ENCODE measurements at places on chromosomes 6 and 20.

DNA sequence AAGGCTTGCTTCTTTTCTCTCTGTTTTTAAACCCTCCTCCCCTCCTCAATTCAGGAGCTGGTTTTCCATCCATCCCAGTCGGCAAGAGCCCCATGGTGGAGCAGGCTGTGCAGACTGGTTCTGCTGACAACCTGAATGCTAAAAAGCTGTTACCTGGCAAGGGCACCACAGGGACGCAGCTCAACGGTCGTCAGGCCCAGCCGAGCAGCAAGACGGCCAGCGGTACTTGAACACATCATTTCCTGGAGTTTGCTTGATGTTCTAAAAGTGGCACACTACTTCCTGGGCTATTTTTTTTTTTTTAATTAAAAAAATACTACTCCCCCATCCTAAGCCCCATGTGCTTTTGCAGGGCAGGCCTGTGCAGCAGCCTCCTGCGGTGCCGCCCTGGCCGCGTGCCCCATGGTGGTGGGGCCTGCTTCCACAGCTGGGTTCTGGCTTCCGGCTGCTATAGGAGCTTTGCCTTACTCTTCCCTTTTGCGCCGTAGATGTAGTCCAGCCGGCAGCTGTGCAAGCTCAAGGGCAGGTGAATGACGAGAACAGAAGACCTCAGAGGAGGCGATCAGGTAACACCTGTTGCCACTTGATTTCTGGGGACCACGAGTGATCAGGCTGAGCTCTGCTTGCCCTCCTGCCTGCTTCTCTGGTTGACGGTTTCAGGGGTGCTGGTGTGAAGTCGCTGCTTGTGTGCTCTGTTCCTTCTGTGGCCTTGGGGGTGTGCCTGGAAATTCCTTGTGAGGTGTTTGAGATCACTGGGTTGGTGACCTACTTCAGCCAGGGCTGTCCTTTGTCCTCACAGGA is 7.7 kb downstream of the LSM14B start:
- DNase-seq = no peak

- DNase-seq = no peak
Measured at GRCh38 chr6:166318227-166318626, 10.0 kb upstream of the PRR18 start.

GRCh38 chr20:34022151-34022838 is 28.6 kb downstream of the RALY start:
- peak; percentile 48 for DNase-seq

DNA sequence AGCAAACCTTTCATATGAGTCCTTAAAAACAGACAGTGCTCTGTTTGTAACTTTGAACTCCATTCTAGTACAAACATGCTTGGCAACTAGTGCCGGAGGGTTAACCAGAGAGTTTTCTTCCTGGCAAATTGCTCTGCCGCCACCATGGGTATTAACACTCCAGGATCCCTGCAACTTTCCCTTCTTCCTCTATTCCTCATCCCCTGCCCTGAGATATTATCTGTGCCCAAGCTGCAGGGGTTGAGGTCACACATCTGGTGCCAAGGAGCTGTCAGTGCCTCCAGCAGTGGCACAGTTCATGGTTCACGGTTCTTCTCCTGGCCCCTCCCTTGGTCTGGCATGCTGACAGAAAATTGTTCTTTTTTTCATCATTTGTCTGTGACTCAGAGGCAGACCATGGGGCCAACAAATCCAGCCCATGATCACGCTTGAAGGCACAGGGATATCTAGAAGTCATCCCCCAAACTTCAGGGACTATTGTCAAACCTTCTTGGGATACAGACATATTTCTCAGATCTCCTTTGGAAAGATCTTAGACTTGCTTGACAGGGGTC is 77.5 kb downstream of the ATXN1 start:
- no peak for DNase-seq

- no peak for DNase-seq
Measured at GRCh38 chr6:27728442-27728841, 183.8 kb downstream of the OR2B2 start.

GRCh38 chr6:138782243-138782642 is 8.7 kb downstream of the CCDC28A start:
- DNase-seq = no peak

DNA sequence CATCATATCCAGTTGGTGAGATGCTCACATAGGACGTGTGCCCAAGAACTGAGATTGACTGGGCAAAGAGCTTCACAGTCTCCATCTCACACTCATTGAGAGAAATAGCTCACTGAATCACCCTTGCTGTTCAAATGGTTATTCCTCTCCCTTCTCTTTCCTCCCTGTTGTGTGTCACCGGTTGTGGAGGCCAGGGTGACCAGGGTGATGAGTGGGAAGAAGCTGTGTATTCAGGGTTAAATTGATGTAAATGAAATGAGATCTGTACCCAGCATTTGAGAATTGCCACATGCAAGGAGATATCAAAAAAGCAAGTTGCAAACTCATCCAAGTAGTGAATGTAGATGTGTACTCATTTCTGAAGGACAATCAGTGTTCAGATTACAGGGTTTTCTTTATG is 36.6 kb upstream of the VAPB start:
- DNase-seq = no peak

- DNase-seq = no peak
Measured at GRCh38 chr20:42544926-42545325, 644.8 kb downstream of the PTPRT start.

DNA sequence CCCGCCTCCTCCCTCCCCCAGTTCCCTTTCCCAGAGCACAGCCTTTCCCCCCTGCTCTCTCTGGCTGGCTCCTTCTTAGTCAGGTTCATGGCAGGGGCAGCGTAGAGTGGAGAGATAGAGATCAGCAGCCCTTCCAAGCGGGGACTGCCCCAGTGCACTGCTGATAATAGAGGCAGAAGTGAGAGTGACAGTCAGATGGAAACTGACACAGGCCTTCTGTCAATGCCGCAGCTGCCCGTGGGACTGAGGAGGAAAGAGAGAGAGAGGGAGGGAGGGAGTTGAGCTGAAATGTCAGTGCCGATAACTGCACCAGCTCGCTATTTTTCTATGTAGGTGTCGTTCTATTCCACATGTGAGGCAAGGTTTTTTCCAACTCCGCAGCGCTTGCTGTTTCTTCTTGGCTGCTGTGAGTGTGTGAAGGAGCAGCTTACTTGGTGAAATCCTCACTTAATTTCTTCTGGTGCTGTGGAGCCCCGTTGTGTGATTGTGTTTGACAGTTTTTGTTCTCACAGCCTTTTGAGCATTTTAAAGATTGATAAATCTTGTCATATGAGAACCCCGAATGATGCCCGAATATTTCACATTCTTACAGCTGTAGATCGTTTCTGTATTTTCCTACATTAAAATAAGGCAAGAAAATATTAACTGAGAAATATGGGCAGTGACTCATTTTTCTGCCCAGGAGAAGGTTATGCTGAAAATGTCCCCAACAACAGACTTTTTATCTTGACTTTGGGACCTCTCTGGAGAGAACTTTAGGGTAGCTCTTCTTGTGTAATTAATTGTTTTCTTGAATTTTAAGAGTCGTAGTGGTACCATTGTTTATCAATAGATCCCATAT is 386.4 kb upstream of the MMS22L start:
- no peak for DNase-seq

DNA sequence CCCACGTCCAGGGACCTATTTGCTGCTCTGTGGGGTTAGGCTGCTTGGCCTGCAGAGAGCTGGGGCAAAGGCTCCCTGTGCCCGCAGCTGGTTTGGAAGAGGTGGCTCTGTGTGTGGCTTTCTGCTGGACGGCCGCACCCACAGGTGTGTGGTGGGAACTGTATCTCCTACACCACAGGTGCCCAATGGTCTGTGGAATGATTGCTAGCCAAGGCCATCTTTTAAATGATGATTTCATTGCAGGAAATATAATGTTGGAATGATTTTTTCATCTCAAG is 178.4 kb downstream of the DLL1 start:
- DNase-seq = no peak

DNA sequence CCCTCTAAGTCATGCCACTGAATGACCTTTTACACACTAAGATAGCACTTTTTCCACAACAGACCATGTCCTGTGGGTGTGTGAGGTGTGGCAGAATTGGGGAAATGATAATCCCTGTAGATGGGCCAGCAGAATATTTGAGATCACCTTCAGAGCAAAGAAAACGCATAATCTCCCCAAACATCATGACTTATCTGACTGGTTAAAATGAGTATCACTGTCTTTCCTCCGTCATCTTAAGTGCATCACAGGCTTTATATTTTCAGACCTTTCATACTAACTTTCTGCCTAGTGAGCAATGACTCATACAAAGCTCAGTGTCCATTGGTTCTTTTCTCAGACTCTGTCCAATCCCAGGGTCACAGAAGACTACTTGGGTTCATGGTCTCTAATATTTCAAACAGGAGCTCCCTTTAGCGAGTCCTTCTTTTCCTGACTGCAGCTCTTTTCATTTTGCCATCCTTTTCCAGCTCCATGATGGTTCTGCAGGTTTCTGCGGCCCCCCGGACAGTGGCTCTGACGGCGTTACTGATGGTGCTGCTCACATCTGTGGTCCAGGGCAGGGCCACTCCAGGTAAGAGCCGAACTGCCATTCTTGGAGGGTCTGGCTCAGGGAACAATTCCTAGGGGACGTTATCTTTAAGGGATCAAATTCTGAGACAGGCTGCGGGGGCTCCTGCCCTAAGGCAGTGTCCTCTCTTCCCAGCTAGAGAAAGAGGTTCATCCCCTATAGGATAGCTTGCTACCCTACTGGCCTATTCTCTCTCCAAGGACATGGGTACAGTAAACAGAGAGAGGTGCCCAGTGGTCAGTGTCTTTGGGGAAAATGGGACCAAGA is at the start of gene HLA-DPB1:
HLA-DPB1 (plus strand) TSS at position 423 of the 838 bp plus-strand sequence; CDS start at position 475, 52 bp downstream.
- DNase-seq = peak; percentile 87

DNA sequence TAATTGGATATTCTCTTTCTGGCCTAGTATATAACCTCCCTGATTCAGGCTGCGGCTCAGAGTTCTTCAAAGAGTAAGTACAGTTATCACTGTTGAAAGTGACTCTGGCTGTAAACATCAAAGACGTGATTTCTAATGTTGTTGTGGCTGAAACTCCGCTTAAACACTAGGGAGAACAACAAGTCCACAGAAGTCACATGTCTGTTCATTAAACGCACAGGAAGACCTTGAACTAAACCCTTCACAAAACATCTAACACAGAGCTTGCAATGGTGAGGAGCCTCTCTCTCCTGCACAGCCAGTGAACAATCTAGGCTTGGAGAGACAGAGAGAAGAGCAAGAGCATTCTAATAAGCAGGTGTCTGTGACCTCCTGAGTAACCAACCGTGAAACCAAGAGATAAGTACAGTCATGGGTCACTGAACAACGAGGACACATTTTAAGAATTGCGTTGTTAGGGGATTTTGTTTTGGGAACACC is 249.3 kb downstream of the PRKN start:
- no peak for DNase-seq

GRCh38 chr6:33288141-33288920 is 708 bp downstream of the WDR46 start:
- DNase-seq = no peak

- DNase-seq = no peak
Measured at GRCh38 chr20:21514553-21515251, 838 bp upstream of the NKX2-2 start.

DNA sequence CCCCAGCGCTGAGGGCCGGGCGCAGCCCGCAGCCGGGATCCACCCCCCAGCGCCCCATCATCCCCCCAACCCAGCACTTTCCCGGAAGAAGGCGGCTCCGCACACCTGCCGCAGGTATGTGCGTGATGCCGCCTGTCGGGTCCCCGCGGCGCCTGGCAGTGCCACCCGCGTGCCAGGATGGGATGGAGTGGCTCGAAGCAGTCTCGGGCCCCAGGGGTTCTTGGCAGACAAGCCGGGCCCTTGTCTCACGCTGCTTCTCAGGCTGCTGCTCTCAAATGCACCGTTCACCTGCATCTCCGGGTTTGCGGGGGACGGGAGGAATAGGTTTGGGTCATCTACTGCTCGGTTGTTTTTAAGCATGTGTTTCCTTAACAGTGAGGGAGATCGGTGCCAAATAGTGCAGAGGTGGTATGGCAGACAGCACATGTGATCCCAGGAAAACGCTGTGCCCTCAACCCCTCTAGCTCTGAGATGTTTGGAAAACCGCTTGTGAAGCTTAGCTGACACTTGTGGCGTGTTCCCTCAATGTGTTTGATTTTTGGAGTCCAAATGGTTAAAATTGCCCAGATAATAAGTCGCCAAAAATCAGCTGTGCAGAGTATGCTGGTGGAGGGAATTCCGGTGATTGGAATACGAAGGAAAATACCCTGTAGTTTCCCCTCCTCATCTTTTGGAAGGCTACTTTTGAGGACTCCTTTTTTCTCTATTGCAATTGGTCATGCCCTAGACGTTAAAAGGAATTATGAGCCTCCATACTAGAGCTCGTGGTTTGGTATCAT is 926 bp downstream of the MYLIP start:
- DNase-seq = peak; percentile 55

GRCh38 chr6:110125361-110125760 is 54.1 kb downstream of the WASF1 start:
- no peak for DNase-seq

DNA sequence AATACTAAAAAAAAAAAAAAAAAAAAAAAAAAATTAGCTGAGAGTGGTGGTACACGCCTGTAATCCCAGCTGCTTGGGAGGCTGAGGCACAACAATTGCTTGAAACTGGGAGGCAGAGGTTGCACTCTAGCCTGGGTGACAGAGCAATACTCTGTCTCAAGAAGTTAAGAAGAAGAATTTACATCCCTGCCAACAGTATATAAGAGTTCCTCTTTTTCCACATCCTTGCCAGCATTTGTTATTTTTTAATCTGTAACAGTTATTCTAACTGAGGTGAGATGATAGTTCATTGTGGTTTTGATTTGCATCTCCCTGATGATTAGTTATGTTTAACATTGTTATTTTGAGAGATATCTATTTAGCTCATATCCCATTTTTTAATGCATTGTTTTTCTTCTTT is 20.3 kb upstream of the DYNLRB1 start:
- no peak for DNase-seq

- no peak for DNase-seq
Measured at GRCh38 chr6:119129968-119130484, 51.6 kb upstream of the FAM184A start.

GRCh38 chr20:44692932-44693480 is 22.2 kb upstream of the CCN5 start:
- no peak for DNase-seq

DNA sequence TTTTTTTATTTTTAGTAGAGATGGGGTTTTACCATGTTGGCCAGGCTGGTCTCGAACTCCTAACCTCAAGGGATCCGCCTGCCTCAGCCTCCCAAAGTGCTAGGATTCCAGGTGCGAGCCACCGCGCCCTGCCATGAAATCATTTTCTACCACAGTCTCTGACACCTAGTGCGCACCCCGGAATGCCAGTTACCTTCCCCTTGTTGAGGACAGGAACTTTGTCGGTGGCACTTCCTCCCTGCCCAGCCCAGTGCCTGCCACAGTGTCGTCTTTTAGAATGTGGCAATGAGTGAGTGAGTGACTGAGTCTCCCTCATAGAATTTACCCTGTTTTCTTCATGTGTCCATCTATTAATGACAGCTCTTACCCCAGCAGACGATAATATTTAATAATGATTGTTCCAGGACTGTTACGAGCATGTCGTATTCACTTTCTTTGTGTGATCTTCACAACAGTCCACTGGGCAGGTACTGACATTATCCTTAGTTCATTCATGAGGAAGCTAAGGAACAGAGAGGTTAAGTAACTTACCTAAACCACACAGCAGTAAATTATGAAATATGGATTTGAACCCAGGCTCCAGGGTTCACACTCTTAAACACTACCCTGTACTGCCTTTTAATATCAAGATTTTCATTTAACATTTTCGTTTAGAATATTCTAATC is 1.8 kb downstream of the OSBPL2 start:
- DNase-seq = no peak
